ENCODE measurements at places on chromosomes 6 and 20.
A peak's percentile ranks its signal among the peaks of the same experiment; 100 is the strongest.

DNA sequence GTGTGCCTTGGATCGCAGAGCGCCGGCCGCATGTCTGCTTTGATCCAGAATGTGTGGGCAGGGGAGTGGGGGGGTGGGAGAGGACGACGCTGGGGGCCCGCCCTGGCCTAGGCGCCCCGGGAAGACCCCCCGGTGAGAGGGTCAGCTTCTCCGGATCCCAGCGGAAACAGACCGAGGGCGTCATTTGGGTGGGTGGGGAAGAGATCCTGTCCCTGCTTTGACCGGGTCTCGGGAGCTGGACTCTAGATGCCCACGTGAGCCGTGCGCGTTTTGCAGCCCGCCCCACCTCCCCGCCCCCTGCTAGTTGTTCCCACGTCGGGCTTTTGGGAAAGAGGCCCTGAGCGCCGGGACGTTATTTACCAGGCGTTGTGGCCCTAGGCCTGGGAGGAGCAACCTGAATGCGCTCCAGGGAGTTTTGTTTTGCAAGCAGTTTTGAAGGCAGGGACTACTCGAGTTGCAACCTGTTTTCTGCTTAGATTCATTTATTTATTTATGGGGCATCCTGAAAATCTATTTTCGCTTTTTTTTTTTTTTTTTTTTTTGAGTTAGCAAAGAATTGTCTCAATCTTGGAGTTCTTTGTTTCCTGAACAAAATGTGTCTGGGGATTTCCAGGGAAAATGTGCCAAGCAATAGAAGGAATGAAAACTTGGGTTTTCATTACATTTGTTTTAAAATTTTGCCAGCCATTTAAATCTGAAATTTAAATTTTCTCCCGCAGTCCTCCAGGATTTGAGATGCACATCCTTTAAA, 1.6 kb downstream of the DSP start:
- peaks cover 33% of the 10 kb centered on the region for H3K27me3 ChIP-seq
- H3K4me3 ChIP-seq = peak overlapping the region; percentile 71
- peaks cover 4% of the 10 kb centered on the region for H3K4me1 ChIP-seq
- no peak overlapping the region for H3K27ac ChIP-seq
- no peaks in the 10 kb centered on the region for H3K36me3 ChIP-seq

DNA sequence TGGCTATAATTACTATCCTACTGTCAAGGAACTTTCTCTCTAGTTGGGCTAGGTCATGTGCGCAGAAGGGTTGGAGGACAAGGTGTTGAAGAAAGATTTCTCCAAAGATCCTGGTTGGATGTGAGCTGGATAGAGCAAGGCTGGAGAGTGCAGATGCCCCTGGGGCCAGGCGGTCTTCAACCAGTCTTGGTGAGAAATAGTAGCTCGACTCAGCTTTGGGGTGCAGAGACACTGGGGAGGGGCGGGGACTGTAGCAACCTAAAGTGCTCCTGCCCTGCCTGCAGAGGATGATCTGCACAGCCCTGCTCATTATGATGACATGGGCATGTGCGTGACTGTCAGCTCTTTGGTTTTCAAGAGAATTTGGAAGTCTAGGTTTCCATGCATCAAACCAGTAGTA, 35.9 kb downstream of the PHACTR3 start:
- no peaks in the 10 kb centered on the region for H3K36me3 ChIP-seq
- no peak overlapping the region for H3K4me3 ChIP-seq
- no peak for DNase-seq
- no peaks in the 10 kb centered on the region for H3K27me3 ChIP-seq
- H3K27ac ChIP-seq = no peak overlapping the region
- H3K4me1 ChIP-seq = no peaks in the 10 kb centered on the region

DNA sequence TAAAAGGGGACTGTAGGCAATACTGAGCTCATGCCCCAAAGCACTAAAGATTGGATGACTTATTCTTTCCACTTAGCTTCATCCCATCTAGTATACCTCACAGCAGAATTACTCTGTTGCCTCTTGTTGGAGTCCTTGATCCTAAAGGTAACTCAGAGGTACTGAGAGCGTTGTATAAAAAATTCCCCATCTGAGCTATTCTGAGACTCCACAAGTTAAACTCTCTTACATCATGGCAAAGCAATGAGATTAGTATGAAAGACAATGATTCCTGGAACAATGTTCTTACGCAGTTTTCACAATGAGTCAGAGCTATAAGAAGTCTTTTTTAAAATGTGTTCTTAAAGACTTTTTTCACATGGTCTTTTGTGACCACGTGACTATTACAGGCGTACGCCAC, 370.1 kb downstream of the ADGRB3 start:
- no peak overlapping the region for H3K4me3 ChIP-seq
- no peak overlapping the region for H3K27ac ChIP-seq
- H3K36me3 ChIP-seq = no peaks in the 10 kb centered on the region
- no peaks in the 10 kb centered on the region for H3K4me1 ChIP-seq

GRCh38 chr6:161480421-161481155, 206.7 kb upstream of the AGPAT4 start:
- no peaks in the 10 kb centered on the region for H3K27me3 ChIP-seq
- no peak for DNase-seq
- peaks cover 18% of the 10 kb centered on the region for H3K4me1 ChIP-seq
- no peaks in the 10 kb centered on the region for H3K36me3 ChIP-seq

DNA sequence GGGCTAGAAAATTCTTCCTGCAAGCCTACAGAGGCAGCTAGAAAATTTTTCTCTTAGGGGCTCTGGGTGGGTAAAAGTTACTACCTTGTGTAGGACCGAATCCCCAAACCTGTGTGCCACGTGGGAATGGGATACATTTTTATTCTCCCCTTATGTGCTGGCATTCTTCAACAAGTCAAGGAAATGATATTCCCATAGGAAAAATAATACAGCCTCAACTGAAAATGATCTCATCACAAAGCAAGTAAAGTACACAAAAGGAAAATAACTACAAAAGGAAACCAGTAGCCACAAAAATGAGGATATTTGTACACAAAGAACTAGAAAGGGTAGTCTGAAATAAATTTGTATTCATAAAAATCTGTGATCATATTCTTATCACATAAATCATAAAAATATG, 298.1 kb downstream of the LAMA2 start:
- H3K4me1 ChIP-seq = peaks cover 3% of the 10 kb centered on the region
- no peak overlapping the region for H3K27ac ChIP-seq

DNA sequence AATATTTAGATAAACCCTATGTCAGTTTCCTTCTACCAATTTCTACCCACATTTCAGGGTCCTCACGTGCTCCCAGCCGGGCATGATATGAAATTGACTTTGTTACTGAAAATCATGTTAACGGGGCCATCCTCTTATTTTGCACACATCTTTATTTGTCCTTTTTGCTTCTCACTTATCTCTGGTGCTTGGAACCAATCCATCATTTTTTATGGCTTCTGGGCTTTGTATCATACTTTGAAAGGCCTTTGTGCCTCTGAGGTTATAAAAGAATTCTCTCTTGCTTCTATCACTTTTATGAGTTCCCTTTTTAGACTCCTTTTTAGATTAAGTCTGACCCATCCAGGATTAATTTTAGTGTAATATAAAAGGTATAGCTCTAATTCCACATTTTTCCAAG, 117.1 kb upstream of the PRND start:
- H3K4me3 ChIP-seq = no peak overlapping the region
- DNase-seq = no peak
- no peaks in the 10 kb centered on the region for H3K4me1 ChIP-seq
- H3K27me3 ChIP-seq = peaks cover 2% of the 10 kb centered on the region

DNA sequence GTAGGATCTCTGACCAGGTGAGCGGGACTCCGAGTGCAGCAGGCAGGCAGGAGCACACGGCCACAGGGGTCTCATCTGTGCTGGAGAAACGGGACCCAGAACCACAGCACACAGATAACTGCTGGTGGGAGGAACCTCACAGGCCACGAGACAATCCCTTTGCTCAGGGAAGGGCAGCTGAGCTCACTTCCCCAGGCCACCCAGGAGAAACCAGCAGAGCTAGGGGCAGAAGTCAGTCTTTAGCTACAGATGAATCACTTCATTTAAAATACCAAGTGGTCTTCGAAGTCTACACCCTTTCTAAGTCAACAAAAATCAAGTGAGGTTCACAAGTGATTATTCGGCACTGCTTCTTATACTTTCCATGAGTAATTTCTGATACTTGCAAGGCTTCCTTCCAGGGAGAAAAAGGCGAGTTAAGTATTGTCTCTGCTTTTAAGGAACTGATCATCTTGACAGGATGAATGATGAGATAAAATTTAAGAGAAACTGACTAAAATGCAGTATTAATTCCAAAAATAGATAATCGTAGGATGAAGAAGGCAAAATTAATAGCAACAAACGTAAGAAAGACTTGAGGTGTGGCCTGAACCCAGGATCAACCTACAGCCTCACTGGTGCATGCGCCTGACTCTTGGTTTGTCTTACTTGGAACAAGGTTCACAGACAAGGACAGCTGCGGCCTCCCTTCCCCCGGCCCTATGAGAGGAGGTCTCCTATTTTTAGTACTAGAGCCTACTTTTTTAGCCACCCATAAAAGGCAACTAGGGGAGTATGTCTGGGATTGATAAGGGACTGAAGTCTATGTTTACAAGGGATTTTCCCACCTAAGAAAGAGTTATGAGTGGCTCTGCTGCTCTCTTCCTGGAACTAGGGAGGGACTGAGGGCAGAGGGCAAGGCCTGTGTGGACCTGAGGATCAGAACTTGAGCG, 233.6 kb downstream of the TTLL2 start:
- peaks cover 4% of the 10 kb centered on the region for H3K4me1 ChIP-seq
- H3K27me3 ChIP-seq = no peaks in the 10 kb centered on the region
- no peaks in the 10 kb centered on the region for H3K36me3 ChIP-seq
- DNase-seq = no peak
